ENCODE measurements at places on chromosomes 3 and 15.

DNA sequence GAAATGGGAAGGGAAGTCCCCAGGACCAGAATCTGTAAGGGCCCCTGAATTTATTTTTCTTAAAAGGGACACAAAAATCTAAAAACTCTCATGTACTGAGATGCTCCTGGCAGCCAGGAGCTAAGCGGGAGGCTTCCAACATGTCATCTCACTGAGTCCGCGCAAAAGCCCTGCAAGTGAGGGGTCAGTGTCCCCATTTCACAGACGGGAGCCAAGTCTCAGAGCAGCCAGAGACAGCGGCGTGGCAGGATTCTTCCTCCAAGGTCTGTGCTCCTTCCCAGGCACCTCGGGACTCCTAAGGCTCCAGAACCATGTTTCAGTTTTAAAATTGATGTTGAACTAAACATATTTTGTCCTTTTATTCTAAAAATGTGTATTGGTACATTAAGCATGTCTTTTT lies 114.8 kb downstream of the ADCY5 start:
- DNase-seq = no peak

- DNase-seq = no peak
These were observed 254.2 kb downstream of the TUSC7 start for GRCh38 chr3:116963802-116964201.

GRCh38 chr15:82272154-82272553 lies 9.5 kb downstream of the SAXO2 start:
- DNase-seq = no peak

- DNase-seq = no peak
These were observed 74.7 kb downstream of the PPARG start for GRCh38 chr3:12363397-12364195.

DNA sequence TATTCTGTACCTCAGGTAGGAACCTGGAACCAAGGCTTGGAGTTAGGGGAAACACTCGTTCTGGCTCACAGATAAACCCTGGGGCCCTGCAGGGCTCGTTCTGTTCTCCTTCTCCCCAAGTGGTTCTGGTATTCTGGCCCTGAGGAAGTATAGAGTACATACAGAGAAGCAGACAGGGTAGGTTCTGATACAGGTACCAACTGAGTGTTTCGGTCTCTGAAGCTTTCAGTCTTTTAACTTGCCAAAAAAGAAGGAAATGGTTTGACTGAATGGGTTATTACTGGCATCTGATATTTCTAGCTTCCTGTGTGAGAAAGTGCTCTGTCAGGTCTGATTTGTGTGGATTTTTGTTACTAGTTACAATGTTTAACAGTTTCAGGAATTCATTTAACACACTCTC lies 67.3 kb downstream of the UBE2E2 start:
- DNase-seq = no peak

- no peak for DNase-seq
These were observed 11.0 kb downstream of the GABRA5 start for GRCh38 chr15:26877831-26878230.

DNA sequence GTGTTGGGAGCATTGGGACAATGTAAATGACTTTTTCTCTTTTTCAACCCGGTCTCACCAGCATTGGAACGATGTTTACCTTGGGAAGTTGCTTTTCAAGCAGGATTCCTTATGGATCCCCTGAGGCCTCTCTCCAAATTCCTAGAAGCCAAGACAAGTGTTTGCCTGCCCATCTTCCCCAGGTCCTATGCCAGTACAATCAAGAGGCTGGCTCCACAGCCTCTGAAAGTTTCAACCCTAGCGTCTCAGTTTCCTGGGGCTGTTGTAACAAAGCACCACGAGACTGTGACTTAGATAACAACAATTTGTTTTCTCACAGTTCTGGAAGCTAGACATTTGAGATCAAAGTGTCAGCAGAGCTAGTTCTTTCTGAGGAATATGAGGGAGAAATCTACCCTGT lies 347.2 kb upstream of the UMPS start:
- DNase-seq = no peak

DNA sequence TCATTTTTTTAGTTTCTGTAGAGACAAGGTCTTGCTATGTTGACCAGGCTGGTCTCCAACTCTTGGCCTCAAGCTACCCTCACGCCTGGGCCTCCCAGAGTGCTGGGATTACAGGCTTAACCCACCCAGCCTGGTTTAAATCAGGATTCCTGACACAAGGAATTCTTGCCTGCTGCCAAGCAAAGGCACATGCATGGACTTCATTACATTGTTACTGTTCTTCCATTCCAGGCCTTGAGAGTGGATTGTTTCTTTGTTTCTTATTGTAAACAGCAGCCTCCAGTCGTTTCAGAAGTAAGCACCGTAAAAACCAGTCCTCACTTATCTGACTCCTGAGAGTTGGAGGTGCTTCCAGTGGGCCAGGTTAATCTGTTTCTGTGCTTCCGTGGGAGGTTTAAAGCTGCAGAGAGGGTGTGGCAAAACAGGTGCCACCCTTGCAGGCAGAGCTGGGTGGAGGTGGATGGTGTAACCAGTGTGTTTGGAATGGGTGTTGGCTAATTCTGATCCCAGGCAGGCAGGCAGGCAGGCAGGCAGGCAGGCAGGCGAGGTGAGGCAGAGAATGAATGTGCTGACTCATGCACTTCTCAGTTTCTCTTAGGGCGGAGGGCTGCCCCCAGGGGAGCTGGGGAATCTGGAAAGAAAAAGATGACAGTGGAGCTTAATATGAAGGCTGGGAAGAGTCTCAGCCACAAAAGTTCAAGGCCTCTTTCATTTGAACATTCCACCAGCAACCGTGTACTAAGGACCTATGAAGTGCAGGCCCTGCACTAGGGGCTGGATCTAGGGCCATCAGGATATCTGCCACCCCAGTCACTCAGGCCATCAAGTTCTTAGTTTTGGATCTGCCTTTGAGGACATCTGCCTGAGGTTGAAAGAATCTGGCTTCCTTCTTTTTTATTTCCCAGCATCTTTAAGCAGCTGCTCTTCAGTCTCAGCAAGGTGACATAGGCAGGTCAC lies 37.0 kb upstream of the CDCP1 start:
- DNase-seq = no peak

DNA sequence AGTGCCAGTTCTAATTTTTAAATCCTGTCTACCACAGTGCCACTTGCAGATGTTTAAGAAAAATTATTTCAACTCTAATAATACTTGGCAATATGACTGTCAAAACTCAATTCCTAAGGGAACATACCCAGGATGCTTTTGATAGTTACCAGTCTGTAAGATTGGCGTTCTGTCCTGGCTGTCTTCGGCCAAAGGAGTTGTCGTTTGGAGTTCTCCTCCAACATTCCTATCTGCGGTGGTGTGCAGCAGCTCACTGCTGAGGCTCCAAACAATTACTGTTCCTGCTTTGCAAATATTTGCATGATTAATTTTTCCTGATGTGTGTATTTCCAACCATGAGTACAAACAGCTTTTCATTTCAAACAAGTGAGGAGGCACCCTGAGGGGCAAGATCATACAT lies 330.8 kb upstream of the DPH6 start:
- DNase-seq = no peak

DNA sequence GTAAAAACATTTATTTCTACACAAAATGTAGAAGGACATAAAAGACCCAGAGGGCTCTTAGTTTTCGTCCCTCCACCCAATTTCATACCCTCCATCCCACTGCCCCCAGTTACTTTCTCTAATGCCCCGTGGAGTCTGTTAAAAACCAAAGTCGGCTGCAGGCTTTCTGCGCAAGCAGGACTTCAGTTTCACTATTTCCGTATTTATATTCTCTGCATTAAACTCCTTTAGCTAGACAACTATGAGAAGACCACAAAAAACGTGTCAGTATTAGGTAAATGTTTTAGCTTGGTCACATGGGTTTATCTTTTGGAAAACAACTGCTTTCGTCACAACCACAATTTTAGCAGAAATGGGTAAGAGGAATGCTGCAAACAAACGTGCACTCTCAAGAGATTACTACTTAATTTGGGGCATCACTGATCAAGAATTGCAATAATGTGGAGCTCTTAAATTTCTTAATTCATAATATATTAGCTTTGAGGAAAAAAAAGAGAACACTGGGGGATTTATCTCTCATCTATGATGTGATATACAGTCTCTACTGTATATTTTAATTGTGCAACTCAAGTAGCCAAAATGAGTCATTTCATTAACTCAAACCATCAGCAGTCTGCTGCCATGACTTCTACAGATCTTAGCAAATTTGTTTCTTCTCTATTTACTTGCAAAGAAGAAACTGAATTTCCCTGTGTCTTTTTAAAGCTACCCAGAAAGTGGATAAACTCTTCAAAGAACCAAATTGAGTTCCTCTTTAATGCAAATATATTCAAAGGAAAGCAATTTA lies 740 bp upstream of the NSMCE3 start:
- DNase-seq = no peak

DNA sequence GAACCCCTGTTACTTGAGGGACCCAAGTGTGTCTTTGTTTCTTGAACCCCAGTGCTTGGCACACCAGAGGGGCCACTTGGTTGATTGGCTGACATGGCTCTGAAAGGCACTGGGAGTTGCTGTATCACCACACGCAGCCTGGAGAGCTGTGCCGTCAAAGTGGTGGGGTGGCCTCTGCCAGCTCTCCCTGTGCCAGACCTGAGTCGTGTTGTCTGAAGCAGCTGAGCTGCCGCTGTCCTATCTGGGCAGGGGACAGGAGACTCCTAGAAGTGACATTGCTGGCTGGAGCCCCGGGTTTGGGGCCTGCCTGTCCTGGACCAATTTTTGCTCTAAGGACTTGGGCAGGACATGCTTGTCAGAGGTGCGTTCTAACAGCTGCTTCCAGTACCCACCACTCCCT lies 5.5 kb upstream of the SNX22 start:
- DNase-seq = no peak

DNA sequence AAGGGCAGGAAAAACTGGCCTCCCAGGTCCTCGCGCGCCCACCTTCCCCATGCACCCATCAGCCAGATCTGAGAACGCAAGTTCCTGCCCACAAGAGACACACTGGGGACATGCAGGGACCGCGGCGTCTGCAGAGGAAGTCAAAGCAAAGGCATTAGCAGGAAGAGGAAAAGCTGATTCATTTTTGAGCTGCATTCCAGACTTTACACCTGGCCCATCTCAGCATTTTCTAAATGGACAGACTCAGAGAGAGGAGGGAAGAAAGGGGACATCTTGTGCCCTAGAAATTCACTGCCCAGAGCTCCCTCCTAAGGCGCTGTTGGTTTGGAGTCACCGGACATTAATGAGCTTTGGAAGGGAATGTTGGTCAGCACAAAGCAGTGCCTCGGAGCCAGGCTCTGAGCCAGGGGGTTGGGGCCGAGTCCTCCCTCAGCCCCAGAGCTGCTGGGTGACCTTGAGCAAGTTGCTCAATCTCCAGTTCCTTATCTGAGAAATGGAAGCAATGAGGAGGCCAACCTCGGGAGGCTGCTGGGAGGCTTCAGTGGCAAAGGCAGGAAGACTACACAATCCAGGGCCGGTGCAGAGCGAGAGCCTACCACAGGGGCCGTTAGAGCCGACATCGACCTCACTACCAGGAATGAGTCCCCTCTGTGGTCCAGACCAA lies 150.5 kb upstream of the IQSEC1 start:
- no peak for DNase-seq

DNA sequence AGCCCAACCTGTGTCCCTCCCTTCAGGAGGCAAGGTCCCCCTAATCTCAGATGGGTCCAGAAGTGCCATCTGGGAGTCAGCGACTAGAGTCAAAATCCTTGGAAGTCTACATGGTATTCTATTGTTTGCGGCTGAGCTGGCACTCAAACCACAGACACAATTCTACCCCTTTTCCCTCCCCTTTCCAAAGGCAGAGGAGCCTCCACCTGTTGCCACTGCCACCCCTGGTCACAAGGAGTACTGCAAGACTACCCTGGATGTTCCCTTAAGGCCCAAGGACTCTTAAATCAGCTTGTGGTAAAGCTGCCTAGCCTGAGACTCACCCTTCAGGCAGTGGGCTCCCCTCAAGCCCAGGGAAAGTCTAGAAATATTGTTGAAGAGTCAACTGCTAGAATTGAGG lies 4.3 kb upstream of the OR5H6 start:
- DNase-seq = no peak

All from AG09319 (cell line).